ENCODE measurements at places on chromosomes 5 and 9. TPM values are rescaled to one million over a fixed set of nuclear protein-coding genes. Genes with fewer than 3 reads are reported as not detected.

DNA sequence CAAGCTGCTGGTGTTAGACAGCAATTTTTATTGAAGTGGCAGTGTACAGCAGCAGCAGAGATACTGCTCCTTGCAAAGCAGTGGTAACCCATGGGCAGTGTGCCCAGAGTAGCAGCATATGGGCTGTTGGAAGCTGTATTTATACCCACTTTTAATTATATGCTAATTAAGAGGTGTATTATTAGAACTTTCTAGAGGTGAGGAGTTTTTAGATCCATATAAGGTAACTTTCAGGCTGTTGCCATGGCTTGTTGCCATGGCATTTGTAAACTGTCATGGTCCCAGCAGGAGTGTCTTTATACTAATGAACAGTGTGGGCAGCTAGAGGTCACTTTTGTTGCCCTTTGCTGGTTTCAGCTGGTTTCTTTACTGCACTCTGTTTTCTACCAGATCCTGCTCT lies 3.7 kb upstream of the PJA2 start:
- no peaks in the 10 kb centered on the region for H3K27me3 ChIP-seq
- peak overlapping the region; percentile 11 for H3K27ac ChIP-seq
- no peak for DNase-seq
- no peak overlapping the region for H3K4me3 ChIP-seq
- peaks cover 21% of the 10 kb centered on the region for H3K4me1 ChIP-seq

DNA sequence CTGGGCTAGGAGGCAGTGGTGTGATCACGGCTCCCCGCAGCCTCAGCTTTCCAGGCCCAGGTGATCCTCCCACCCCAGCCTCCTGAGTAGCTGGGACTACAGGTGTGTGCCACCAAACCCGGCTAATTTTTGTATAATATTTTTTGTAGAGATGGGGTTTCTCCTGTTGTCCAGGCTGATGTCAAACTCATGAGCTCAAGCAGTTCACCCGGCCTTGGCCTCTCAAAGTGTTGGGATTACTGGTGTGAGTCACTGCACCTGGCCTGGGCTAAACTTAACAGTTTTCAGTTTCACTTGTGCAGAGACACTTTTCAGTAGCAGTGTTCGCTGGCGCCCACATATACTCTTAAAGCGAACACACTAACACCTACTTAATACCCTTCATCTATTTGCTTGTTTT lies 205.6 kb upstream of the ZNF608 start:
- DNase-seq: no peak
- H3K27me3 ChIP-seq: no peaks in the 10 kb centered on the region
- no peak overlapping the region for H3K4me3 ChIP-seq
- no peaks in the 10 kb centered on the region for H3K36me3 ChIP-seq
- H3K27ac ChIP-seq: no peak overlapping the region

DNA sequence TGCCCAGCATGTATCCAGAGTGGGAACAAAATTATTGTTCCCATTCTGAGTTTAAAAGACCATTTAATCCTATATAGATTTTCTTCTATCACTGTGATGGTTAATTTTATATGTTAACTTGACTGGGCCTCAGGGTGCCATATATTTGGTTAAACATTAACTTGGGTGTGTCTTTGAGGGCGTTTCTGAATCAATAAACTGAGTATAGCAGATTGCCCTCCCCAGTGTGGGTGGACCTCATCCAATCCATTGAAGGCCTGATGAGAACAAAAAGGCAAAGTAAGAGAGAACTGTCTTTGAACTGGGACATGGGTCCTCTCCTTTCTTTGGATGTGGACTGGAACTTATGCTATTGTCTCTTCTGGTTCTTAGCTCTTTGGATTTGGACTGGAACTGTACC lies 17.3 kb downstream of the RIOK2 start:
- DNase-seq: no peak
- H3K27me3 ChIP-seq: no peaks in the 10 kb centered on the region
- H3K36me3 ChIP-seq: peaks cover 75% of the 10 kb centered on the region
- no peak overlapping the region for H3K27ac ChIP-seq

DNA sequence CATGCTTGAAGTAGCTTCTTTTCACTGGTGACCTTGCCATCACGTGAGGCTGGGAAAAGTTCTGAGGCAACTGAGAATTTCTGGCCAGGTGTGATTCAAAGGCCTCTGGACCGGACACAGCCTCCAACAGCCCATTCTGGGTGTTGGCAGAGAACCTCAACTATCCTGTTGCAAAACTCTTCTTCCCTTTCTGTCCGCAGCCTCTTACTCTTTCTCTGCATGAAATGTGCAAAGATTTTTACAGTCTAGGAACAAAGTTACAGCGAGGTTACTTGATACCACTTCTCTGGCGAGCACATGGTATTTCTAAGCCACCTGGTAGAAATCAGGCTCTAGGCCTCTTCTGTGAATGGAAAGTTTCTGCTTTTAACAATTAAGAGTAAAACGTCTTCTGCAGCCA lies 79.2 kb downstream of the FREM1 start:
- no peaks in the 10 kb centered on the region for H3K27me3 ChIP-seq
- DNase-seq: no peak
- no peak overlapping the region for H3K27ac ChIP-seq

GRCh38 chr5:45385321-45386058 lies 310.7 kb downstream of the HCN1 start:
- no peaks in the 10 kb centered on the region for H3K4me1 ChIP-seq
- no peaks in the 10 kb centered on the region for H3K27me3 ChIP-seq
- H3K36me3 ChIP-seq: no peaks in the 10 kb centered on the region
- H3K27ac ChIP-seq: no peak overlapping the region

DNA sequence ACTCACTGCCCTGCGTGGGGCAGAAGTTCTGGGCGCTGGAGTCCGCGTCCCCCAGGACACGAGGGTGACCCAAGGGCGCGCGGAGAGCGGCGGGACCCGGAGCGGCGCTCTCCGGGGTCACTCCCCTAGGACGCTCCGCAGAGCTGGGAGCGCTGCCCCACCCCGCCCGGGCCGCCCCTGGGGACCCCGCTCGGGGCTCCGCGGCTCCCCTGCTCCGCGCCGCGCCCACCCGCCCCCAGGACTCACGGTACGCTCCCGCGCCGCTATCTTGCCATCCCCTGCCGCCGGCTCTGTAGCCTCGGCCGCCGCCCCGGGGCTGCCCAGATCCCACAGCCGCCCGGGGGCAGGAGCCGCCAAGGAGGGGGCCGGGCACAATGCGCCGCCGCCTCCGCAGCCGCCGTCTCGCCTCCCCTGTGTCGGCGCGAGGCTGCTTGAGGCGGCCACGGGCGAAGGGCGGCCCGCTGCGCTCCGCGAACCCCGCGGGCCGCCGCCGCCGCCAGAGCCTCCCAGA lies 303 bp downstream of the LIFR start:
- peaks cover 17% of the 10 kb centered on the region for H3K4me1 ChIP-seq
- no peak overlapping the region for H3K27ac ChIP-seq
- H3K27me3 ChIP-seq: peaks cover 3% of the 10 kb centered on the region
- peak; percentile 95 for DNase-seq
- H3K4me3 ChIP-seq: peak overlapping the region; percentile 77
- no peaks in the 10 kb centered on the region for H3K36me3 ChIP-seq

Gene FBP2
- total RNA-seq: not detected

Gene TMEM232
- 1.4 TPM for total RNA-seq

Gene EXOC3
- total RNA-seq: 49.2 TPM

Gene MARVELD2
- total RNA-seq: 7.7 TPM
